ENCODE measurements at places on chromosomes 6 and 20. TPM values are rescaled to one million over a fixed set of nuclear protein-coding genes. Genes with fewer than 3 reads are reported as not detected.

RBM24 gene
- total RNA-seq: 2.3 TPM

- no peak for DNase-seq
Observed at GRCh38 chr20:829551-829950, 4.0 kb upstream of the FAM110A start.

GRCh38 chr6:57173886-57174510 is 1.9 kb downstream of the BAG2 start:
- DNase-seq: peak; percentile 34

DNA sequence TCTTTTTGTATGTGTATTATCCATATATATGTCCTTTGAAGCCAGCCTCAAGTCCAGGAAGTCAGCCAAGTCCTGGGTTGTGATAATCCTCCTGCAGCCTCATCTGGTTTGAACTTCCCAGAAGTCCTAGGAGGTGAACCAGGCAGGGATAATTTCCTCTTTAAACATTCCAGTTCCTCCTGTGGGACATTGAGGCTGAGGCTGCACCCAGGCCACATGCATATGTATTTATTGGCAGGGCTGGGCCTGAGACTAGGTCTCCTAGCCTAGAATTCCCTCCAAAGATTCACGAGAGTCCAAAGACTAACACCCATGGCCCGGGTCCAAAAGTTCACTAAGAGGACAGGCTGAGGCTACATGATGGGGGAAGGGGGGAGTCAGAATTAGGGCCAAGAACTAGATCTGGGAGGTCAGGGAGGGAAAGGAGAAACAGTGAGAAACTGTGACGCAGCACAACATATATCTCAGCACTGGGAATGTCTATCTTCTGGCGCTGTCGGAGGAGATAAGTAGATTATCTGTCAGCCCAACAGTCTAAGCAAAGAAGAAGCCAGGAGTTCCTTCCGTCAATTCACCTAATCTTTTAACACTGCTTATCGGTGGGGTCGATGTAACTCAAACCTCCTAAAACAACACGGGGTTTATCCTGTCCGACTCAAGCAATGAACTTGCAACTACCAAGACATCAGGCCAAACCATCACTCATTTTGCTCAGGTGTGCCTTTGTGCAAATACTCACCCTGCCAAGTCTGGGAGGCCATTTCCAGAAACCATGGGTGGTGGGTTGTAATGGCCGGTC is 43.3 kb downstream of the SNX5 start:
- peak; percentile 14 for DNase-seq

GRCh38 chr6:141541581-141542324 is 591.0 kb upstream of the GJE1 start:
- DNase-seq: no peak

Data from H7 (cell line).